ENCODE measurements at places on chromosomes 11 and 22.

DNA sequence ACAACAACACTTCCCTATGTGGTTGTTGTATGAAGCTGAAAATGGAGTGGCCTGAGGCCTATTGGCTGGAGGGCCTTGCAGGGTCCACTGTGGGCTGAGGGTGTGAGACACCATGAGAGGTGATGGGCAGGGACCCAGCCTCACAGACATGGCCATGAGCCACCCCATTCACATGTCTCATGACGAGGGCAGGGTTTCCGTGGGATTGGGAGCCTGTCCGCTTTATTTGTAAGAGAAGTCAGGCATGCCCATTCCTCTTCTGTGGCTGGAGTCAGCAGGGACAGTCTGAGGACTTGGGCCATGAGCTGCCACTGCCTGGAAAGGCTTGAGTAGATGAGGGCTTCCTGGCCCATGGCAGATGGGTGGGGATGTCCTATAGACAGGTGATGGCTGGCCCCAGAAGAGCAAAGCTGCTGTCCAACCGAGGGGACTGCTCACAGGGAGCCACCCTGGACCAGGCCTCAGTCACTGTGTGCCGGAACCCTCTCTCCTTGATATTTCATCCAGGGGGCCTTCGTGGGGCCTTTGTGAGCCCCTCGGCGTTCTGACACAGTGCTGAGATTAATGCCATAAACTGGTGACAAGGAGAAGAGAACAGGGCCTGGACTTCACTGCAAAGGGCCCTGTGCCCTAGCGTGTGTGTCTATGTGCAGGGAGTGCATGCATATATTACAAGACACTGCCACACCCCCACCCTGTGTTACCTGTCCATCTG, 971.9 kb downstream of the BRD1 start:
- DNase-seq = no peak

DNA sequence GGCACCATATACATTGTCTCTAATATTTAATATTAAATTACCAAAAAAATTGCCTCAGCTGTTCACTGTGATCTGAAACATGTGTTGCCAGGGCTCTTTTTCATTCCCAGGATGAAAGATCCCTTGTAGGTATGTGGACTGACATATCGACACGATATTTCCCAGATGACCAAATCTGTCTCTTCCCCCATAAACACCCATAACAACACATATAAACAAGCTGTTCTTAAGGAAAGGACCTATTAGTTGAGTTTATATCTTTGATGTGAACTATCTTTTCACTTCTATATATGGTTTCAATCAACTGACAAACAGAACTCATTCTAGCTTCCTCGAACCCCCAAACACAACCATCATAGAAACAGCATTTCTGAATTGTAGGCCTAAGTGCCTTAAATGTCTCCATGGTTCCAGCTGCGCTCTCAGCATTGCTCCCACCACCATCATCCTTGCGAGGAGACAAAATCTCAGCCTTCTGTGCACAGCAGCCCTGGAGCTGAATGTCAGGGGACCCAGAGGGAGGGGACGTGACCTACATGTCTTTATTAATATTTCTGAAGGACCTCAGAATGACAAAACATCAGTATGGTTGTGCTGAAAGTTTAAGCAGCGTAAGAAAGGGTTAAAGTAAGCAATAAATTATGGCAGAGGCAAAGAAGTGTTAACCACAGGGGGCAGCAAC, 67.0 kb downstream of the ETS1 start:
- no peak for DNase-seq

- DNase-seq = no peak
These were observed 97.6 kb downstream of the SLC36A4 start for GRCh38 chr11:93100211-93100610.

DNA sequence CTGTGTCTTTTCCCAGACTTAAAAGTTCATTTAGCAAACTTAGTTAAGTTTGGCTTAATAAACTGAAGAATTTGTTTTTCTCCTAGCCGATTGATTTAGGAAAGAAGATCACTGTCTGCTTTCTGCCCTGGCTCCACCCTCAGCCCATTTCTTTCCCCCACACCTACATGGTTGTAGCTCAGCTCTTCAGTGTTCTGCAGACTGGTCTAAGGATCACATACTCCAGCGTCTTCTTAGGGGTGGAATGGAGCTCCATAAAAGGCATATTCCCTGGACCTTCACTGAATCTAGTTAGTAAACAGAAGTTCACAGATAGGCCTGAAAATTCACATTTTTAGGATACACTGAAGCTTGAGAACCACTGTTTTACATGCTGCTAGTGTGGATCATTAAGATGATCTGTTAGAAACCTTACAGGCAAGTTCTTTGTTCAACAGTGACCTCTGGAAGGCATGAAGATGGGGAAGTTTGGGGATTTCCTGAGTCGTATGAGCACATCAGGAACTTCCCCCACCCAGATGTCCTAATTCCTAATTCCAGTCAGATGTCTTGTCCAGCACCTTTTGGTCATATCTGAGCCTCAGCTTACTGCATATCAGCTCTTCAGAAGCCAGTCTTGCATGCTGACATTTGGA, 16.8 kb downstream of the PIWIL4 start:
- DNase-seq = no peak

- no peak for DNase-seq
These were observed 41.9 kb downstream of the ATG16L2 start for GRCh38 chr11:72856065-72856464.

- no peak for DNase-seq
These were observed 50.3 kb downstream of the TEAD1 start for GRCh38 chr11:12724301-12725054.

DNA sequence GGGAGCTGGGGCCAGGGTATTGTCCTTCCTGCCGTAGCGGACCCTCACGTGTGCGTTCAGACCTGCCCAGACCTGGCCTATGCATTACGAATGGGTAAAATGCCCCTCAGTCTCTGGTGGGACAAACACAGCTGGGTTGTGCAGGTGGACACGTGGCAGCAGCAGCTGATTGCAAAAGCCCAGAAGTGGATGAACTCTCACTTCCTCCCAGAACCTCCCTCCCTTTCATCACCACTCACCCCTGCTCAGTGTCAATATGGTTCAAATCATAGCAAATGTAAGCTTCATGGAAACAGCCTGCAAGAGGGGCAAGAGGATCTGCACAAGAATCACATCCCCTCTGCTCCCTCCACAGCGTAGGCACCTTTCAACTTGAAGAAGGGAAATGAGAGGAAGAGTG, 352.1 kb downstream of the OPCML start:
- no peak for DNase-seq
